ENCODE measurements at places on chromosomes 5 and 9. TPM values are rescaled to one million over a fixed set of nuclear protein-coding genes. Genes with fewer than 3 reads are reported as not detected.

The IL13 gene
- not detected for total RNA-seq

The C9orf50 gene
- not detected for total RNA-seq

The GPR21 gene
- not detected for total RNA-seq

The DDX4 gene
- total RNA-seq, result not detected

The PDE6A gene
- not detected for total RNA-seq

The IL17B gene
- total RNA-seq, result not detected

The FAM53C gene
- total RNA-seq, result 33.7 TPM

The CENPK gene
- total RNA-seq, result 1.3 TPM

The KIF4B gene
- 0.26 TPM for total RNA-seq

The GFRA3 gene
- total RNA-seq, result 4.3 TPM

The CCDC180 gene
- 8.2 TPM for total RNA-seq

The NEUROG1 gene
- total RNA-seq, result not detected

The UGCG gene
- 17.1 TPM for total RNA-seq

The FYB1 gene
- 2.9 TPM for total RNA-seq

Data from body of pancreas (tissue), 4 donors.